ENCODE measurements at places on chromosomes 3 and 15.

DNA sequence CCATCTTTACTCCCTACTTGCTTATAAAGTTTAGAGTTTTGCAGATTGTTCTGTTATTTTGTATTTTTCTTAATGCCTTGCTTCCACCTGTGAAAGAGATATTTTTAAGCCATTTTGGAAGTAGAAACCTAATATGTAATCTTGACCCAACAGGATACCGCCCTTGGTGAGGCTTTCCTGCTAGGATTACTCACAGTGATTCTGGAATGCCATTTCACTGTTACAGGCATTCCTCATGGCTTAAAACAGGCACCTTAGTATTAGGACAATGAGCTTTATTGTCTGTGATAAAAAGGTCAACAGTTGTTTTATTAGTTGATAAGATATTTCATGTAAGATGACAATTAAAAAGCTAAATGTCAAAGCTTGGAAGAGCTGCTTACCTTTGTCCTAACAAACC lies 58.2 kb downstream of the PHLDB2 start:
- no peak for DNase-seq

DNA sequence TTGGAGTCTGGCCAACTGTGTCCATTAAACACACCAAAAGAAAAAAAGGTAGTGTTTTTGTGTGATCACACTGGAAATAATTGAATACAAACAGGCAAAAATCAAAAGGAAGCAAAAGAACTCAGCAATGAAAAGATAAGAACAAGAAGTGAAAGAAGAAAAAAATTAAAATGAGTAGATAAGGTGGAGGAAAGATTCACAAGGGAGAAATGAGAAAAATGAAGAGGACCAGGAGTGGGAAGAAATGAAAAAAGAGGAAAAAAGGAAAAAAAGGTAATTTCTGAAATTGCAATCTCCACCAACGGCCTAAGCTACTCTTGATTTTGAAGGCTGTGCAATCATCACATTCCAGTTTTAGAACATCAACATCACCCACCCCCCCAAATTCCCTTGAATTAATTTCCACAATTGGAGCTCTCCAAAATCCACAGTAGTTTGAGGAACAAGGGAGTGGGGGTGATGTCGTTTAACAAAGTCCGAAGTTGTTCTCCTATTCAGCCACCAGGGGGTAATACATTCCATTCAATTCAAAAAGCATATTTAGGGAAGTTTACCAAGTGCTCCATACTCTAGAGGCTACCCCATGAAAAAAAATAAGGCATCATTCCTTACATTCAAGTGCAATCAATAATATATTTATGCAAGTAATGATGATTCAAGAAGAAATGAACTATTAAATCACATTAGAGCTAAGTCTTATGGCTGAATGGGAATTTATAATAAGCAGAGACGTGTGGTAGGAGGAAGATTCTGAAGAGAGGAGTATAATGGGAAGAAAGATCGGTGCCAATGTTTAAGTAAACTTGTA lies 37.4 kb downstream of the ZNF860 start:
- DNase-seq, result no peak

GRCh38 chr3:123093696-123094095 lies 26.9 kb downstream of the PDIA5 start:
- DNase-seq, result no peak

DNA sequence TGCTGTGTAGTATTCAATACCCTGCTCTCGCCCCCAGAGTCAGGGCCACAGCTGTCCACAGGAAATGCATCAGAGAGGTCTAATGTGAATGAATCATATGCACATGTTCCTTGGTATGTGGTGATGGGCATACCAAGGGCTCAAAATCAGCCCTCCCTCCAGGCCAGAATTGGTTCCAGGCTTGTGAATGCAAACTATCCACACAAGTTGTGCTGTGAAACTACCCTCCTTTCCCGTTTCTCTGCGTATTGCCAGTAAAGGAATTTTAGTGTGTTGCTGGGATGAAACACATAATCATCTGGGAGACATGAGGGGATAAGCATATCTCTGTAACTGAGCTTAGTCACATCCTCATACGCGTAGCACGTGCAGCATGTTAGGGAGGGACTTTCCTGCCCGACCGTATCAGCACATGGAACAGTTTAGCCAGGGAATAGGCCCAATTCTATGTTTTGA lies 9.2 kb upstream of the MME start:
- DNase-seq, result no peak

DNA sequence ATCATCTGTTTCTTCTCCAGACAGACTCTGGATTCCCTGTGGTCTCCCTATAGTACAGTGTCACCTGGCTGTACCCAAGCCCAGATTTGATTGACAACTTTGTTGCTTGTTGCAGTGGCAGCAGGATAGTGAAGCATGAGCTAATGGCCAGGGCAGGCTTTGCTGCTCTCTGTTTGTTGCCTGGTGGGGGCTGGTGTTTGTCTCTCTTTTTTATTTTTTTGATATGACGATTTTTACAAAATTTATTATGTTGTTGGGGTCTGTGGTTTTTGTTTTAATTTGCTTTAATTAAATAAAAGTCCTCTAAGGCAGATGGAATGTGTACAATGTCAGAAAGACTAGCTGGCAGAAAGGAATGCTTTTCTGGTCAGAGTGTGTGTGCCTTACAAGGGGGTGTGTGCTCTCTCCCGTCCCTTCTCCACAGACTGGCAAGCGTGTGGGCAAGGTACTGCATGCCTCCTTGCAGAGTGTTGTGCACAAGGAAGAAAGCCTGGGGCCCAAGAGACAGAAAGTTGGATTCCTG lies 15.2 kb upstream of the CLEC3B start:
- no peak for DNase-seq

Measured in activated T-cell treated with anti-CD3 and anti-CD28 coated beads for 4 hours (primary cell).